Subcutaneous adipose tissue (tissue), 4 donors: ENCODE measurements at places on chromosomes 3 and 15. TPM values are rescaled to one million over a fixed set of nuclear protein-coding genes. Genes with fewer than 3 reads are reported as not detected.

C2CD4A gene
- not detected for total RNA-seq

HCN4 gene
- not detected for total RNA-seq

PLCL2 gene
- total RNA-seq, result 25.1 TPM

OR5K2 gene
- not detected for total RNA-seq

SLC7A14 gene
- not detected for total RNA-seq

RASL12 gene
- total RNA-seq, result 8.6 TPM

CLEC3B gene
- 265 TPM for total RNA-seq

SLC28A1 gene
- not detected for total RNA-seq

LMAN1L gene
- total RNA-seq, result not detected

INKA1 gene
- total RNA-seq, result 4.8 TPM

LRRC15 gene
- 0.22 TPM for total RNA-seq

SERPINI2 gene
- total RNA-seq, result not detected

SHF gene
- total RNA-seq, result 0.33 TPM

CTXN2 gene
- total RNA-seq, result not detected

GOLGA8S gene
- total RNA-seq, result 0.44 TPM

PPP1R14D gene
- total RNA-seq, result not detected

TMEM207 gene
- total RNA-seq, result not detected

BMF gene
- total RNA-seq, result 7.3 TPM

TRPC1 gene
- 16.5 TPM for total RNA-seq

HSPBAP1 gene
- total RNA-seq, result 22.9 TPM

ZDHHC19 gene
- not detected for total RNA-seq
